ENCODE measurements at places on chromosomes 1 and 21.

- no peak for DNase-seq
Observed at GRCh38 chr1:232845406-232845955, 40.3 kb downstream of the MAP10 start.

DNA sequence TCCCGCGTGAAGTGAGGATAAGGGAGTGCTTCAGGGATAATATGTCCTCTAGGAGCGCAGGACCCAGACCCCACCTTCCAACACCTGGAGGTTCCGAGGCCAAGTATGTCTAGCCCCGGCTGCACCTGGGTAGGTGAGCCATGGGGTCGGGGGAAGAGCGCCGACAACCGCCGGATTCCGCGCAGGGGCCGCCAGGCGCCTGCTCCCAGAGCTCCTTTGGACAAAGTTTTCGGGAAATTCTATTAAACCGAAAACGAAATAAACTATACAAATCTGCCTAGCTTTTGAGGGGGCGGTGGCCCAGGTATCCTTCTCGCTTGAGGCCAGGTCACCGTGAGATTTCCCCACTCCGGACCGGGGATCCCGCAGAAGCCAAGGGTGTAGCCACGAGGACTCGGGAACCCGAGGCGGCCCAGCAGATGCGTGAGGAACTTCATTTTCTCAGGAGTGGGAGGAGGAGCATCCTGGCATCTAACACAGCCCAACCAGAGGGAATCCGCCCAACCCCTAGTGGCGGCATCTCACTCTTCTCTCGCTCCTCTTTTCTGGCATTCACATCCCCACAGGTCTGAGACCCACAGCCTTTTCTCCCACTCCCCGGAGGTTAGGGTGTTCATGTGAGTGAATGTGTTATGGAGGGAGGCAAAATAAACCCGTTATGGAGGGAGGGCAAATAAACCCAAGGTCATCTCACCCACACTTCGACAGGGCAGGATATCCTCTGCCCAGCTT, 2.3 kb upstream of the DMRTA2 start:
- no peak for DNase-seq

GRCh38 chr1:186550832-186551231, 89.9 kb upstream of the PDC start:
- DNase-seq: no peak

- no peak for DNase-seq
Observed at GRCh38 chr1:20107351-20107750, 12.0 kb downstream of the PLA2G2D start.

GRCh38 chr1:209835782-209836298, 8.1 kb downstream of the UTP25 start:
- DNase-seq: peak; percentile 71

DNA sequence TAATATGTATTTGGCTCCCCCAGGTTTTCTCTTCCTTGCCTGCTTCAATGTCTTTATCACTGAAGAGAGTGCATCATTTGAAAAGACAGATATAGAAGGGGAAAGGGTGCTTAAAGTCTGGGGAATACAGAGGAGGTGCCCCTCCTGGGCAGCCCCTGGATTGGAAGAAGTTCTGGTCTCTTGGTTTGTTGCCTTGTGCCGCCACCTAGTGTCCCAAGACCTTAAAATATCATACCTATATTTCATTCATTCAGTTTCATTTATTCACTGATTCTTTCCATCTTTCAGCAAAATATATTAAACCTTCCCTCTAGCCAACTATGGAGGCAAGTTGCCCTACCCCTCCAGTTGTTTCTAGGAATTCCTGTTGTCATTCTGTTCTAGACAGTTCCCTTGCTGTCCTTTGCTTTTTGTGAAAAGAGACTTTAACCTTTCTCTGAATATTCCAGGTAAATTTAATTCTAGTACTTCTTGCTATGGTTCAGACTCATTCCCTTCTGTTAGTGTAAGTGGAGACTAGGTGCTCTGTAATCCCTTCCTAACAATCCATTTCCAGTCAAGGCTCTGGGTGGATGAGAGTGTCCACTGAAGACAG, 56.1 kb downstream of the MEF2D start:
- DNase-seq: peak; percentile 54

DNA sequence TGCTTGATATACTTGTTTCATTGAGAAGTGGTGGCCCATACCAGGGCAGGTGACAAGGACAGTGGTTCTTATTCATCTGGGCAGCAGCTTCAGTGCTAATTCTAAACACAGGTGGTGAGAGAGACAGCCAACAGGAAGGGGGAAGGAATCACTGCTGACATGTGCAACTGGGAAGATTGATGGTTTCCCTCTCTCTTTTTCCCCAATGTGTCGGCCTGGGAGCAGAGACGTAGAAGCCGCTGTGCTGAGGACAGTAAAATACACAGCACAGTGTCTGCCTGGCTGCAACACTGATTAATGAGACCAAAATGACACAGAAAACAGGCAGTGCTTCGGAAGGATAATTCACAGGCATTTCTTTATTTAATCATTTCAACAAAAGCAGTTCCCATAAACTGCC, 48.8 kb downstream of the WARS2 start:
- DNase-seq: no peak

Measured in A172 (cell line).